ENCODE measurements at places on chromosomes 12 and 14.

DNA sequence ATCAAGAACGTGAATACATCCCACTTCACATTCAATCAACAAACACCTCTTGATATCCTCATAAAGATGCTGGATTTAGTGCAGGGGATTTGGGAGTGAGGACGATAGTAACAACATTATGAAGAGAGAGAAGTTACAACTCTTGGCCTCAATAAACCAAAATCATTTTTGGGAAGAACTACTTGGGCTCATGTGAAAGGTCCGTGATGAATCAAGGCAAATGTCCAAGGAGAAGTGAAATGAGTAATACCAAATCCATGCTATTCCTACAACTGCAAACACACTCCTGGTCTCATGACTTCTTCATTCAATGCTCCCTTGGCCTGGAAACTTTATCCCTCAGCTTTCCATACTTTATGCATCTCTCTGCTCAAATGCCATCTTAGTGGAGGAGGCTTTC, 162.0 kb upstream of the LMNTD1 start:
- no peak for DNase-seq

- no peak for DNase-seq
Observed at GRCh38 chr12:53577941-53578352, 48.2 kb downstream of the ATF7 start.

DNA sequence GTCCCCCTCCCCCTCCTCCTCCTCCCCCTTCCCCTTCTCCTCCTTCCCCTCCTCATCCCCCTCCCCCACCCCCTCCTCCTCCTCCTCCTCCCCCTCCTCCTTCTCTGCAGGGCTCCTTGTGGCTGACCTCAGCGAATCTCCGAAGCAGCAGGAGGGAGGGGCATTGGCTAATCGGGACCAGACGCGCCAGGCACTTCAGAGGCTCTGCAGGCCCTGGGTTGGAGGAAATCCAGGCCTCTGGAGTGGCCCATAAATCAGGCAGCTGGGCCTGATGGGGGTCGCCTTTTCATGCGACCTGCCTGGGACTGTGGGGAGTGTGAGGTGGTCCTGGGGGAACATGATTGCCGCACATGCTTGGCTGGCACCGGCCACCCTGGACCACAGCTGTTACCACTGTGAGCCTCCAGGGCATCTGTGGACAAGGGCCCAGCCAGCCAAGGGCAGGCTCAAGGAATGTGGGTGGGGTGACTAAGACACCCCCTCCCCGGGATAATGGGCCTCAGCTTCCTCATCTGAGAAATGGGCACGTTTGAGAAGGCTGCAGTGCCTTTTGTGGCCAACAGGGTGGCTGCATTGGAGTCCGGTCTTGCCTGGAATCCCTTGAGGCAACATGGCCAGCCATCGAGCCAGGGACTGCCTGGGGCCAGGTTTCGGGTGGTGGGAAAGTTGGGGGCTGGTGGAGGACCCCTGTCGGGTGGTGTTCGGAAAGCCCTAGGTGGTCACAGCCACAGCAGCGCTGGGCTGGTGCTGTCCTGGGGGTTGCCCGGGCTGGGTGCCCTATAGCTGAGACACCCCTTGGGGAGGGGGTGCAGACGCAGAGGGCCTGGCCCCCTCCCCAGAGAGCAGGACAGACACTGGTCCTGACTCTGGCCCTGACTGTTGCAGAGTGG, 12.0 kb downstream of the KIF26A start:
- DNase-seq: no peak

GRCh38 chr12:31118347-31119191, 44.9 kb downstream of the DDX11 start:
- DNase-seq: no peak

All from activated T-cell treated with anti-CD3 and anti-CD28 coated beads for 4 hours (primary cell).